RCC 7860 (cell line): ENCODE measurements at places on chromosomes 4 and X.

- DNase-seq, result no peak
Measured at GRCh38 chrX:96704629-96705028, 20.0 kb downstream of the DIAPH2 start.

- DNase-seq, result no peak
Measured at GRCh38 chr4:70570796-70571195, 21.3 kb upstream of the AMBN start.

- DNase-seq, result no peak
Measured at GRCh38 chr4:180028682-180029081, 2214.5 kb upstream of the TENM3 start.

- peak; percentile 95 for DNase-seq
Measured at GRCh38 chr4:156949373-156949814, 22.2 kb downstream of the PDGFC start.
